HT1080 (cell line): ENCODE measurements at places on chromosomes 3 and 15. TPM values are rescaled to one million over a fixed set of nuclear protein-coding genes. Genes with fewer than 3 reads are reported as not detected.

Gene LRRN1
- 0.16 TPM in 1 of 2 replicates, not detected in the other for total RNA-seq

DNA sequence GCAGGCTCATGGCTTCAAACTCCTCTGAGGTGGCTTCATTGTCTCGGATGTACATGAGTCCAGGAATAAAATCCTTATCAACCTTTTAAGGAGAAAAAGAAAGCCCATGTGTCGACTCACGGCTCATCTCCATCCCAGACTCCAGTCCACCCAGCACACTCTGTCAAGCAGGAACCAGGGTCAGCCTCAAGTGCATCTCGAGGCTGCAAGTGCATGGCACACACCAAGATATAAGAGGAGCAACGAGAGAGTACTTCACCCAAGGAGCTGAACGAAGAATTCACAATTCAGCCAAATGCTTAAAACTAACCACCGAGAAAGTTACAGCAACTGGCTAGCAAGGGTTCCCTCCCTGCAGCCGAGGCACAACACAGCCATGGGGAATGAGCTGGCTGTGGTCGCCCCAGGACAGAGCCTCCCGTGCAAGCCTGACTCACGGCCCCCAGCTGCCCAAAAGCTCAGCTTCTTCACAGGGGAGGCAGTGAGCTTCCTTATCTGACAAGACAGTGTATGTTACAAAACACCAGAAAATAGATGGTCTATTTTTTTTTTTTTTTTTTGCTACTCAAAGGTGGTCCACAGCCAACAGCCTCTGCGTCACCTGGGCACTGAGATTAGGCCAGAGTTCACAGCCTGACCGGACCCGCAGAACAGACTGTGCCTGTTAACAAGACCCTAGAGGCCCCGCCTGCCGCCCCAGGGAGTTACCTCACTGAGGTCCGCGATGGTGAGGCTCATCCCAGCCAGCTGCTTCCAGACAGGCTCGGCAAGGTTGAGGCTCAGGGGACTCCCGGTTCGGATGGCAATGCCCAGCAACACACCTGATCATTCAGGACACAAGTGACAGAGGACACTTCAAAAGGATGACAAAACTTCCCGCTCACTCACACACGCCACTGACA lies 15.9 kb upstream of the OCA2 start:
- DNase-seq, result no peak

- DNase-seq, result no peak
These were observed 10.3 kb downstream of the LIPC start for GRCh38 chr15:58442122-58442521.

DNA sequence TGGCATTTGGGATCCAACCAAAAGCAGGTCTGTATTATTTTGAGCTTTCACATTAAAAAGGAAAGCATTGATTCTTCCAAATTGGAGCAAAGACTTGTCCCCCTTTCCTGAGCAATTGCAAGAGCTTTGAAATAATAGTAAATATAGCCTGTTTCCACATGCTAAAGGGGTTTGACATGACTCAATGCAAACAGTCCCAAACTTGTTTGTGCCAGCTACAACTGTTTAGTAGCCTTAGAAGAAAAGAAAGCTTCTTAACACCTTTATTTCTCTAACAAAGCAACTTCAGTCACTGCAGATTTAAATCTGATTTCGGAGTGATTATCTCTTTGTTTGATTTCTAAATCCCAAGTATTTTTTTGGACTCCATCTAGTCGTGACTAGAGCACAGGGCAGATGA lies 180.2 kb downstream of the SEMA6D start:
- DNase-seq, result no peak

GRCh38 chr3:100002599-100003350 lies 111.5 kb downstream of the FILIP1L start:
- peak; percentile 90 for DNase-seq

- DNase-seq, result no peak
These were observed 23.6 kb downstream of the SEC61A1 start for GRCh38 chr3:128075522-128076482.
